ENCODE measurements at places on chromosomes 16 and 17.

DNA sequence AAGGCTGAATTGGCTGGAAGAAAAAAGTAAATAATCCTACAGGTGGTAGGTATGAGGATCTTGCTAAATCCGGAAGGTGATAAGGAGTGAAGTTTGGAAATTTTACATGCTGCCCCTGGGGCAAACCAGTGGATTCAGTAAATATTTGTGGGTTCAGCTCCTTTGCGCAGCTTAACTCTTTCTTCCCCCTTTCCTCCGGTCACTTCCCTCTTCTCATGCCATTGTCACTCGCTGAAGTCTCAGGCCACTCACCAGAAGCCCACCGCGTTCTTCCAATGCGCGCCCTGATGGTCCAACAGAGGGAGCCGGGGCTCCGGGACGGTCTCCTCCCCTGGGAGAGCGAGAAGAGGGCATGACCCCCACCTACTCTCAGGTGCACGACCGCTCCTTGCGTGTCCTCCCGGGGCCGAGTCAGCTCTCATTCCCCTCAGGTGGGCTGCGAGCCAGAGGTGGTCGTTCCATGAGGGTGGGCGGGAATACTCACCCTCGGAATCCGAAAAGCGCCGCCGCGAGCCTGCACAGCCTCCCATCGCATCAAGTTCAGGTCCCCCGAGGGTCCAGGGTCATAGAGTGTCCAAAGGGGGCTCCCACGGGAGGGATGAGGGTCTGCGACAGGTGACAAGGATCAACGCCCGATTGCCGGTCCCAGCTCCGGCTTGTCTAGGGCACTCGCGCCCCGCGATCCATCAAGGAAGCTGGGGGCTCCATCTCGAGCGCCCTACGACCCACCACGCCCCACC, 474 bp downstream of the CLN3 start:
- DNase-seq = no peak

DNA sequence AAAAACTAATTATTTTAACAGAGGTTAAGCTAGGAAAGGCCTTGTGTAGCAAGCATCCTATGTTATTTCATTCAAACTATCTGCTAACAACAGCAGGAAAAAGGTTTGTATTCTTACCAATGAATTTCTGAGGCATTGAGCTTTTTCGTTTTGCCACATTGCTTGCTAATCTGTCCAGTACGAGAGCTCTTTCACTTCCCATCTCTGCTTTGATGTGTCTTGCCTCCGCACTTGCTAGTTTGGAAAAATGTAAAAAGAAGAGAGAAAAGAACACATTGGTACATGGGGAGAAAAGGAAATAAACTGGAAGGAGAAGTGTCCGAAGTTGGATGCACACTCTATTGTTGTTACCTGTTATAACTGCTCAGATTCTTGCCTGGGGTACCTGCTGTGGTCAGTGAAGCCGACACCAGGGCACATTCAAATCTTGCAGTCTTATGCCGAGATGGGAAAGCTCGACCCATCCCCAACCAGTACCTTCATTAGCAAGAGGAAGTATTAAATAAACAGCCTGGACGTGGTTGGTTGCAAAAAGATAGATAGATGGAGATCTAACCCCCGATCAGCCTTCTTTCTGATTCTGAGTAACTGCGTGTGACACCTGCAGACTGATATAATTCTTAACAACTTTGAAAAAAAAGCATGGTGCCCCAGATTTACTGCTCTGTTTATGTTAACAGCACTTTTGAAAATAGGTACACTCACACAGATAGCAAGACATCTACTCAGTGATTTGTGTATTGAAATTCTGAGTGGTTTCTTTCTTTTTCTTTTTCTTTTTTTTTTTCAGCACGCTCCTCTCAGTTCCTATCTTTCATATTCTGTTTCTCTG, 40.0 kb downstream of the GRB7 start:
- no peak for DNase-seq

- DNase-seq = no peak
Measured at GRCh38 chr17:5499476-5500231, 13.3 kb downstream of the MIS12 start.

- DNase-seq = no peak
Measured at GRCh38 chr17:75664099-75664549, 2.8 kb downstream of the RECQL5 start.

- DNase-seq = no peak
Measured at GRCh38 chr16:69225121-69225520, 38.2 kb downstream of the SNTB2 start.

DNA sequence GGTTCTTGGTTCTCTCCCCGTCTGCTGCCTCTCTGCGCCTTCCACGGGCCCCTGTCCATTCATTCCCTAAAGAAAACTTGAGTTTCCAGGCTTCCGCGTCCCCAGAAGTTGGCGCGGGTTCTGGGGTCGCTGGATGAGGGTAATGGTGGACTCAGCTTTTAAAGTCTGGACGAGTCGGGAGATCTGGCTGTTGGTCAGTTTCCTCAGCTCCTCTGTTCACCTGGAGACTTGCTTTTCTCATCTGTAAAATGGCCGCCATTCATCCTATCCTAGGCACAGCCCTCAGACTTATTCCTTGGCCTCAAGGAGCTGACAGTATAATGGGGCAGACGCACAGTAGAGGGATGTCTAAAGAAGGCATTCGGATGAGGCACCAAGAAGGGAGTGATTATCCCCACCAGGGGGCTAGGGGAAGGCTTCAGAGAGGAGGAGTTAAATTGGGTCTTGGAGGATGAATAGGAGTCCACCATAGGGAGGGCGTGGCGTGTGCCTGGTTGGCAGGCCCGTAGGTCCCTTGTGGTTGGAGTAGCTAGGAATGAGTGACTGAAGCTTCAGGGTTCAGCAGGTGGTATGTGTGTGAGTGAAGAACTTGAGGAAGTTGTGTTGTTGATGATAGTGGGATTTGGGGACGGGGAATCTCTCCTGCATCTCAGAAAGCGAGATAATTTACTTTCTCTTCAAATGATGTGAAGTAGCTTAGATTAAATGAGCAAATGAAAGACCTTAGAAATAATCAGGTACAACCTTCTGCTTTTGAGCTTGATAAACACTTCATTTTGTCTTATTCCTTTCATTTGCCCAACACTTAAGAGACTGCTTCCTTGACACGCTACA, 652 bp downstream of the VPS35L start:
- DNase-seq = no peak

- DNase-seq = no peak
Measured at GRCh38 chr17:37110746-37111145, 162.0 kb downstream of the AATF start.

- DNase-seq = no peak
Measured at GRCh38 chr16:31135535-31136286, at the start of gene PRSS8. PRSS8 (minus strand) TSS chr16:31135727; CDS start chr16:31135498, 229 bp downstream.

DNA sequence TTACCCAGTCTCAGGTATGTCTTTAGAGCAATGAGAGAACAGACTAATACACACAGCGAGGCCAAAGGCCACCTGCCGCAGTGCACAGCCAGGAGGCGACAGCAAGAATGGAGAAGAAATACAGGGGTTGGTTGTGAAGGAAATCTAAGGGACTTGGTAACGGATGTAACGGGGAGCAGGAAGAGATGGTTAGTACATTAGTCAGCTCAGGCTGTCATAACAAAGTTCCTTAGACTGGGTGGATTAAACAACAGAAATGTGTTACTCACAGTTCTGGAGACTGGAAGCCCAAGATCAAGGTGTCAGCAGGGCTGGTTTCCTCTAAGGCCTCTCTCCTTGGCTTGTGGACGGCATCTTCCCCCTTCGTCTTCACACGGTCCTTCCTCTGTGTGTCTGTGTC, 47.1 kb downstream of the TVP23C start:
- no peak for DNase-seq

DNA sequence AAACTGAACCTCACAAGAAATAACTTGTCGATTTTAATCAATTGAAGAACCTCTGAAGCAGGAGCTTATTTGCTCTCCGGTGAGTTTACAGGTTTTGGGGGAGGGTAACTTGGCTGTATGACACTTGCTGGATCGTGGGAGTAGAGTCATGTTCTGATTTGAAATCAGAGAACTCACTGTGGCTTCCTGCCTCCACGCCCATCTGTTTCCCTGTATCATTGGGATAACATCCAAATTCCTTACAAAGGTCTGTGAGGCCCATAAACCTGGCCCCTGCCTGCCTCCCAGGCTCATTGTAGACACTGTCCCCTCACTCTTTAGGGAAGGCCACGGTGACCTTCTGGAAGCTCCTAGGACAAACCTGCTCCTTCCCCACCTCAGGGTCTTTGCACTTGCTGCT, 48.3 kb downstream of the C17orf67 start:
- DNase-seq = no peak

GRCh38 chr16:75803753-75804152, 77.5 kb upstream of the CPHXL start:
- no peak for DNase-seq

- DNase-seq = no peak
Measured at GRCh38 chr16:22848451-22848850, 34.5 kb downstream of the HS3ST2 start.

DNA sequence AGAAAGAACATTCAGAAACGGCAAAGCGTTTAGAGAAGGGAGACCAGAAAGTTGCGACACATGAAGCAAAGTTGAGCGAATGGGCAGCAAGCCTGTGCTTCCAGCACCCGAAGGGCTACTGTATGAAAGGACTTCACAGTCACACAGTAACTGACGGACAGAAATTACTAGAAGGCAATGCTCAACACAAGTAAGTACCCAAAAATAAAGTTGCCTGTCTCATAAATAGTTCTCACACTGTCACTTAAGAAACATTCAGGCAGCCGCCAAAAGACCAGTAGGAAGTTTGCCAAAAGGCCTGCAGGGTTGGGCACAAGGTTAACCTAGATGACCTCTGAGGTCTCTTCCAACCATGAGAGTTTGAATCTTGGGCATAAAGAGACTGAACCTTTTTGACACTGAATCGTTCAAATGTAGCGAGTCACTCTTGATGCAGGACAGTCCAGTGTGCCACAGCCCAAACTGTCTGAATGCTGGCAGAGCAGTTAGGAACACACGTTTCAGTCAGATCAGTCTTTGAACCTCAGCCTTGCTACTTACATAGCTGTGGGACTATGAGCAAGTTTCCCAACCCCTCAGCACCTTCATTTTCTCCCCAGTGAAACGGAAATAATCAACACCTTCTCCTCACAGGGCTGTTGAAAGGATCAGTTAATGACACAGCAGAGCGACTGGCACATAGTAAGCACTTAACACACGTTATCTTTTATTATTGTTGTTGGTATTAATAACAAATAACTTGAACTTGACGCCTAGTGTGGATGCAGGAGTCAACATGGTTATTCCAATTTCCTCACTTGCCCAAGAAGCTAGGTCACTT, 10.4 kb downstream of the NCBP3 start:
- DNase-seq = no peak

DNA sequence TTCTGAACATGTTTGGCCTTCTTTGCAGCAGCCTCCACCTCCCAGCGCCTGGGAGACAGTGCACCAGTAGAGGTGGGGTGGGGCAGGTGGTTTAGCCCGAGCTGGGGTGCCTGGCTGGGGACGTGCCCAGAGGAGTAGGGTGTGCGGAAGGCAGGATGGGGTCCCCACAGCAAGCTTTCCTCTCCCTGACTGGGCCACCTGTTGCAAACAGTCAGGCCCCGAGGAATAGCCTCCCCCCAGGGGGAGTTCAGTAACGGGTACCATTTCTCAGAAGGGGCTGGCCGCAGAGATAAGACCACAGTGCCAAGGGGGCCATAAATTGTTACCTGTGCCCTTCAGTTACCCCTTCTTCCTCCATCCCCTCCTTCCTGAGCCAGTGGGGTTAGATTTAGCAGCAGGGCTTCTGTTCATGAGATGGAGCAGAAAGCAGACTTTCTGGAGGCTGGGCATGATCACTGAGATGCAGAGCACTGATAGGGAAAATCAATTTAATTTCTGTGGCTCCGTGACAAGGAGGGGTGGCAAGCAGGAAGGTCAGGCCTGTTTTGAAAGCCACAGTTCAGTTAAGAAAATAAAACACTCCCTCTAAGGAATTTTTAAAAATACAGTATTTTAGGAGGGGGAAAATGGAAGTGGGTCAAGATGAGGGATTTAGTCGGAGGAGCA, 181.9 kb downstream of the MSI2 start:
- DNase-seq = no peak

GRCh38 chr16:11915114-11915643, 577 bp downstream of the GSPT1 start:
- DNase-seq = no peak

DNA sequence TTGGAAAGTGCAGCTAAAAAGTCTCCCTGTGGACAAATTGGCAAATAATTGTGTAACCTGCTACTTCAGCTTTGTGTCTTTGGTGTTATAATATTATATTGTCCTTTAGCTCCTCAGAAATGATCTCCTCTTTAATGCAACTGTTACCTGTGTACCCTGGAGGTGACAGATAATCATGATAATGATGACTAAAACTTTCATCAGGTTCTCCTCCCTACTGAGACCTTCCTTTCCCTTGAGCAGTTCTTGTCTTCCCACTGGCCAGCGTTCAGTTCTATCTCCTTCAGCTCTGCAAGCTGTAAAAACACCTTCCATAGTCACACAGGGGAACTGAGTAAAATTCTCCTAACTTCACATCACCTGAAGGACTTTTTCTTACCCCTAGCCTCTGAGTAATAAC, 14.7 kb downstream of the KRT12 start:
- no peak for DNase-seq

DNA sequence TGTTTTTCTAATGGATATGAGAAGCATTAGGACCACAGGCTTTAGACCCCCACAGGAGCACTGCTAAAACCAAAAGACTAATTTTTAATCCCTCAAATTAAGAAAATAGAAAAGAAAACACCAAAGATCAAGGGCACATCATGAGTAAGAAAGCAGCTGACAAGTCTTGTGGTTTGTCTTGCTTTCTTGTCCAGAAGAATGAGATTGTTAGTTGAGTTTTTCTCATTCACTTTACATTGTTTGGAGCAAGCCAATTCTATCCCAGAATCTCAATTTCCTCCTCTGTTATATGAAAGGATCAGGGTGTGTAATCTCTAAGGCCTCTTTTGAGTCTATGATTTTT, 899.0 kb downstream of the KCNJ2 start:
- DNase-seq = no peak

DNA sequence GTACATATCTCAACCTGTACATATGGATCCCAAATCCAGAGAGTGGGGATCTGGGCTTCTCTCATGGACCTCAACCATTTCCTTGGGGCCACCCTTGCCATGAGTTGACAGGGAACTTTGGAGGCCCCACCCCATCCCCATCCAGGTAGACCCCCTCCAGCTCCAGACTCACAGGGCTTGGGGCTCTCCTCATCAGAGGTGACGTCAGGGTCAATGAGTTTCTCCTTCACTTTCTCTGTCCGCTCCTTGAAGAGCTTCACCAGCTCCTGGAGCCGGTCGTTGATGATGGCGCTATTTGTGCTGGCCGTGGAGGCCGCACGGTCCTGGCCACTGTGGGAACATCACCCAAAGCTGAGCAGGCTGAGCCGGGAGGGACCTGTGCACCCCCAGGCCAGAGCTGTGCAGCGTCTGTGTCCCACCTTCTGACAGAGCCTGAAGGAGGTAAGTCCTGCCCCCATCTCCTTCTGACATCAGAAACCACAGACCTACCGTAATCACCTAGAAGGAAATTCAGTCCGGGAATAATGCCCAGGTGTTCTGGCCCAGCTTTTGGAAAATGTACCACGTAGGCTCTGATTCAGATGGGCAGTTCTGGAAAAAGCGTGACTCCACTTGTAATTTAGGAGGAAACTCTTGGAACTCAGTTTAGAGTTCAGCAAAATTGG, 50.6 kb downstream of the CNGB1 start:
- no peak for DNase-seq

GRCh38 chr17:44961921-44962350, 6.2 kb downstream of the C1QL1 start:
- DNase-seq = no peak

GRCh38 chr17:9101356-9101755, 80.0 kb downstream of the NTN1 start:
- DNase-seq = no peak

- no peak for DNase-seq
Measured at GRCh38 chr16:20409398-20410120, at the start of gene ACSM5. ACSM5 (plus strand) TSS chr16:20409534; CDS start chr16:20411485, 1,951 bp downstream.

All from stimulated activated CD4-positive, alpha-beta T cell treated with anti-CD3 and anti-CD28 coated beads, Interleukin-1b, Interleukin-23, amount 100 ng/mL, for 1 hour (primary cell).